ENCODE measurements at places on chromosomes 3 and 15. TPM values are rescaled to one million over a fixed set of nuclear protein-coding genes. Genes with fewer than 3 reads are reported as not detected.

CP gene
- polyA plus RNA-seq: 40.4 TPM

GRCh38 chr15:64875641-64876223, 34.0 kb downstream of the PLEKHO2 start:
- no peak for DNase-seq

DIS3L gene
- 10.7 TPM for polyA plus RNA-seq

ADPRH gene
- 10.3 TPM for polyA plus RNA-seq
